NCI-H2081 treated with DMSO at 0.1 percent for 48 hours (cell line): ENCODE measurements at places on chromosomes 13 and 19.

DNA sequence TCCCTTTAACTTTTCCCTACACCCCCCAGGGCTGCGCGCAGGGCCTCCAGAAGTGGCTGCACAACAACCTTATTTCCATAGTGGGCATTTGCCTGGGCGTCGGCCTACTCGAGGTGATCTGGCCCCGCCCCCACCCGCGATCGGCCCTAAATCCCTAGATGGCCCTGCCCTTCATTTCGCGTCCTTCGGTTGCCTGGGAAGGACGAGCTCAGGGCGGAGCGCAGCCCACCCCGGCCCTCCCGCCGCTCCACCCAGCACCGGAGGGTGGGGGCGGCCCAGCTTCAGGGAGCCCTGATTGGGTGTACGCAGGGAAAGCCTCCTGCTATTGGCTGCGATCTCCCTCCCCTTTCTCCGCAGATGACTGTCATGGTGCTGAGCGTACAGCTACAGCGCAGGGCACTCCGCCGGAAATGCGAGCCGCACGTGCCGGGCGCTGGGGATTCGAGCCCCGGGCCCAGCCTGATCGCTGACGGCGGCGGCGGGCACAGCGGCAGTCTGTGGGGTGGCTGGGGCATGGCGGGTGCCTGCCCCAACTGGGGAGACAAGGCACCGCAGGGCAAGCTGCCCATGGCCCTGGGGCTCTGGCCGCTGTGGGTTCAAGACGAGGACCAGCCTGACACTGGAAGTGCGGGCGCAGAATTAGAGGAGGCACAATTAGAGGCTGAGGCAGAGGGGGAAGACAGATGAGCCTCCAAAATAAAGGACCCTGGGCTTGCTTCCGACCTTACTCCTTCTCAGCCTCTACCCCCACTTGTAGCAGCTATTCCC, 4.3 kb downstream of the CD37 start:
- no peak for DNase-seq

GRCh38 chr13:67216864-67217263, 13.3 kb downstream of the PCDH9 start:
- no peak for DNase-seq

DNA sequence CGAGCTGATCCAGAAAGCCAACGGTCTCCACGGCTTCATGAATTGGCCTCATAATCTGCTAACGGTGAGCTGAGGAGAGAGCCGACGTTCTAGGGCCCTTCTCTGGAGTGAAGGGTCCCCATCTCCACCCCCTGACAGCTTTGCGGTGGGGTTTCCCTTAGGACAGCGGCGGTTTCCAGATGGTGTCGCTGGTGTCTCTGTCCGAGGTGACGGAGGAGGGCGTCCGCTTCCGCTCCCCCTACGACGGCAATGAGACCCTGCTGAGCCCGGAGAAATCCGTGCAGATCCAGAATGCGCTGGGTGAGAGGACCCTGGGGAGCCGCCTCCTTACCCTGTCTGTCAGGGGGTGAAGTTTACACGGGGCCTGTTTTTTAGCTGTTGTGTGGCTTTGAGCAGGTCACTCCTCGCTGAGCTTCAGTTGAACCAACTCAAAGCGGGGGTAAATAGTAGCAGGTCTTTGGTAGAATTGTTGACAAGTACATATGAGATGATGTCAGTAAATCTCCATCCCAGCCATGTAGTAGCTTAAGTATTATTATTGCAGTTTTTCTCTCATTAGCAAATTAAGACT, 801 bp downstream of the QTRT1 start:
- no peak for DNase-seq

- DNase-seq, result peak; percentile 54
These were observed 52.2 kb downstream of the ATP11A start for GRCh38 chr13:112741835-112742570.

GRCh38 chr13:94345374-94346195, 133.9 kb downstream of the DCT start:
- DNase-seq, result no peak
